ENCODE measurements at places on chromosomes 11 and 22. TPM values are rescaled to one million over a fixed set of nuclear protein-coding genes. Genes with fewer than 3 reads are reported as not detected.

GRCh38 chr22:46469711-46470110 is 67.7 kb downstream of the CELSR1 start:
- no peaks in the 10 kb centered on the region for H3K36me3 ChIP-seq
- H3K27ac ChIP-seq = no peak overlapping the region
- DNase-seq = no peak

- no peak for DNase-seq
- H3K36me3 ChIP-seq = no peaks in the 10 kb centered on the region
- no peak overlapping the region for H3K27ac ChIP-seq
- H3K4me3 ChIP-seq = no peak overlapping the region
- no peaks in the 10 kb centered on the region for H3K4me1 ChIP-seq
Measured at GRCh38 chr11:84236436-84236835, 950.3 kb upstream of the CCDC90B start.

Gene CELSR1
- total RNA-seq = 10.5 TPM

GRCh38 chr11:72947229-72947628 is 133.0 kb downstream of the ATG16L2 start:
- no peaks in the 10 kb centered on the region for H3K27me3 ChIP-seq
- no peak overlapping the region for H3K27ac ChIP-seq
- no peak overlapping the region for H3K4me3 ChIP-seq
- DNase-seq = no peak
- no peaks in the 10 kb centered on the region for H3K36me3 ChIP-seq

Gene C11orf97
- not detected for total RNA-seq

Gene PGA5
- 2.0 TPM for total RNA-seq

GRCh38 chr11:73191151-73191550 is 26.9 kb upstream of the P2RY2 start:
- DNase-seq = no peak
- H3K36me3 ChIP-seq = no peaks in the 10 kb centered on the region
- H3K4me3 ChIP-seq = no peak overlapping the region
- no peaks in the 10 kb centered on the region for H3K27me3 ChIP-seq
- H3K4me1 ChIP-seq = peaks cover 12% of the 10 kb centered on the region

- DNase-seq = no peak
- H3K4me3 ChIP-seq = no peak overlapping the region
- peaks cover 2% of the 10 kb centered on the region for H3K4me1 ChIP-seq
- no peaks in the 10 kb centered on the region for H3K27me3 ChIP-seq
- H3K36me3 ChIP-seq = no peaks in the 10 kb centered on the region
- peak overlapping the region; percentile 61 for H3K27ac ChIP-seq
Measured at GRCh38 chr11:12914400-12914912, 94.7 kb upstream of the RASSF10 start.

- no peak overlapping the region for H3K27ac ChIP-seq
- DNase-seq = no peak
Measured at GRCh38 chr11:36699271-36699670, 101.2 kb upstream of the RAG2 start.

Data from ascending aorta (tissue), 2 donors.